ENCODE measurements at places on chromosomes 4 and X. TPM values are rescaled to one million over a fixed set of nuclear protein-coding genes. Genes with fewer than 3 reads are reported as not detected.
A peak's percentile ranks its signal among the peaks of the same experiment; 100 is the strongest.

DNA sequence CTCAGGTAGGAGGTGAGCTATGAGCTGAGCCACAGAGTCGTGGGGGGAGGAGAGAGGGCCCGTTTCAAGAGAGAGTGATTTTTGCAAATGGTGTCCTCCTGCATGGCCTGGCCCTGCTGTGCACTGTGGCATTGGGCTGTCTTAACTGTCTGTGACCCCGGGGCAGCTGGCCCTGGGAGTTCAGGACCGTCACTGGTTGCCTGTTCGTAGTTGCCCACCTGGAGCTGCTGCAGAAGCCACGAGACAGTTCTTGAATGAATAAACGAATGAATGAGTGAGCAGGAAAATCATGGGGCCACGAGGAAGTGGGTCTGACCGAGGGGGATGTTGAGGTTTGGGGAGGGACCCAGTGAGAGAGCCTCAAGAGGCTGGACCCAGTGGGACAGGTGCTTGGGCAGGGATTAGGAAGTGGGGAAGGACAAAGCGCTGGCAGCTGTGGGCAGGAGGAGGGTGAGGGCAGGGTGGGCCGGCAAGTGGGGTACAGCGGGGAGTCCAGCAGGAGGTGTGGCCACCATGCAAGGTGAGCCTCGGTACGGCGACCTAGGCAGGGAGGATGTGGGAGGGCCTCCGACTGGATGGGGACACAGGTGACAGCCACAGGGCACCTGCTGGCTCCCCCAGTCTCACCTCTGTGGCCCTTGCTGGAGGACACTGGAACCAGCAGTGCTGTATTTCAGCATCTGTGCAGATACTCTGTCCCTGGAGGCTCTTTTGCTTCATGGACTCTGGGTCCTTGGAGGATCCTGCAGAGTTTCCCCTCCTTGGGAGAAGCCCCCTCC is 10.2 kb downstream of the RGS12 start:
- DNase-seq, result peak; percentile 47

GRCh38 chrX:56928546-56928945 is 66.8 kb downstream of the SPIN3 start:
- no peak for DNase-seq

- no peak for DNase-seq
These were observed 69.8 kb downstream of the HAUS3 start for GRCh38 chr4:2172161-2172560.

DNA sequence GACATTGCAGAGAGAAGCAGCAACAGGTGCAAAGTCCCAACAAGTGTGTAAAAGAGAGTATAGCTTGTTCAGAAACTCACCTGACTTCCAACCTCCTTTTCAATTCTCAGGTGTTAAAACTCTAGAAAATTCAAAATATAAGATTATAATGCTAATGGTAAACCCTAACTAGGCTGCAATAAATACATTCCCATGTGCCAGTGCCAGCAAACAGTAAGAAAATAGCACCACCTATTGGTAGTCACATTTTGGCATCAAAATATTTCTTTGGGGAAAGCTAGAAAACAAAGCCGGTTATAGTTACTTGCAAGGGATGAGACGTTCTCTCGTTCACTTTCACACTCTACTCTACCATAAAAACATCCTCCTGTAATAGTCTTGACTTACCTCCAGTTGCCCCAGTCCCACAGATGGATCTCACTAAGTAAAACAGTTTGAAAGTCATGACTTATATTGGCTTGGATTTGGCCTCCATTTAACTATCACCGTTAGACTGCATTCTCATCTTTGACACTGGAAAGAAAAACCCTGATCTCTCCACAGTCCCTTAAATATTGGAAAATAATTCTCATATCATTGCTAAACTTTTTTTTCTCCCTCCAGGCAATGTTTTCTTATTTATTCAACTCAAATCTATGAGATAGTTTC is 9.6 kb downstream of the BMP3 start:
- DNase-seq, result no peak

The VCX gene
- not detected for total RNA-seq

The PSAPL1 gene
- total RNA-seq, result not detected
